CD4-positive, alpha-beta T cell treated with Interleukin-15 for 4 hours (primary cell): ENCODE measurements at places on chromosomes 3 and 15.
A peak's percentile ranks its signal among the peaks of the same experiment; 100 is the strongest.

DNA sequence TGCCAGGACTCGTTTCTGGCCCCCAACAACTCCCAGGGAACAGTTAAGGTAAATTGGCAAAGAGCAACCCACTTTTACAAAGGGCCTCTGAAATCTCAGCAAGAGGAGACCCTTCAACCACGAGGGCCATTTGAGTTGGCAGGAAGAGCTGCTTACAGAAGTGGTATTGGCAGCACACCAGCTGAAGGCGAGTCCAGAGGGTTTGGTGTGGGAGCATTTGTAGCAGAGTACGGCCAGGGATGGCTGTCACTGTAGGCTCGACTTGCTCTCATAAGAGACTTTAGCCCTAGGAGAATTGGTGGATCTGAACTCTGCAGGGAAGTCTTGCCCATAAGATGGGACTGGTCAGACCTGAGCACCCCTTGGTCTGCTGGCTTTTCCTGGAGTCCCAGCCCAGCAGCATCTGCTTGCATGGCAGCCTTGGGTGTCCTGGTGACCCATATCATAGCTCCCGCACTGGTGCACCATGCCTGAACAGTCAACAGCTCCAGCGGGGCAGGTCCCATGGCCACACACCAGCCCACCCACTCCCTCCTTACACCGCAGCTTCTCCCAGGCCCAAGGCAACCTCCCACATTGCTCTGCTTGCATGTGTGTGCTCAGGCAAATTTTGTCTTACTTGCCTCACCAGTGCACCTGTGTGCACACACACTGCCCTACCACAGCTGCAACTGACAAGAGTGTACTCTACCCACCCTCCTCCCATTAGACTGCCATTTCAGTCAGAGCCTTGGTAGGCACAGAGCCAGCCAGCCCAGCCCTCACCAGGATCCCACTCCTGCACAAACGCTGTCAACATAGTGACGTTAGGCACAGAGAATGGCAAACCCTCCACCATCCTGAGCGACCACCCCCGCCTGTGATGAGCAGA is 861.6 kb upstream of the DPPA4 start:
- no peak for DNase-seq

- DNase-seq: no peak
Observed at GRCh38 chr3:112894258-112894657, 47.6 kb upstream of the CD200R1L start.

GRCh38 chr15:91335702-91336101 is 235.6 kb downstream of the SV2B start:
- DNase-seq: no peak

DNA sequence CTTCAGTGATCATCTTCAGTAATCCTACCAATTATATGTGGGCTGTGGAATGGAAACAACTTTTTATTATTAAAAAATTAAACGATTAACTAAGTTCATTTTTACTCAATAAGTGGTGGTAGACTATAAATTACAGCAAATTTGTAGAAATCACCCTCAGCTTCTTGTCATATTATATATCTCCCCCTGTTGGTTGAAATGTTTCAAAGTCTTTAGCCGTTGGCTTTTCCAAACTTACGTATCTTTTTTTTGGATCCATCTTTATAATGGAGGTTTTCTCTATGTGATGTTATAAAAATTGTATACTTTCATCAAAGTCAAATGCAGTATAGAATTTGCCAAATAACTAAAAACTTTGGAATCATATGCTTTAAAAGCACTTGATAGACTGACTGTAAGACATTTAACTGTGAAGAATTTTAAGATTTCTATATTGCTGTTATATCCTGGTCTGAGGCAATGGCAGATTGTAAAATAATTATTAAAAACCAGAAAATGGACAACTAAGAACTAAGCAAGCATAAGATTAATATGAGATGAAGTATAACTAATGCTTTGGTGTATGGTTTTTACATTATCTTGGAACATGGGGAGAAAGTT is 44.7 kb downstream of the ATP11B start:
- DNase-seq: peak; percentile 17

DNA sequence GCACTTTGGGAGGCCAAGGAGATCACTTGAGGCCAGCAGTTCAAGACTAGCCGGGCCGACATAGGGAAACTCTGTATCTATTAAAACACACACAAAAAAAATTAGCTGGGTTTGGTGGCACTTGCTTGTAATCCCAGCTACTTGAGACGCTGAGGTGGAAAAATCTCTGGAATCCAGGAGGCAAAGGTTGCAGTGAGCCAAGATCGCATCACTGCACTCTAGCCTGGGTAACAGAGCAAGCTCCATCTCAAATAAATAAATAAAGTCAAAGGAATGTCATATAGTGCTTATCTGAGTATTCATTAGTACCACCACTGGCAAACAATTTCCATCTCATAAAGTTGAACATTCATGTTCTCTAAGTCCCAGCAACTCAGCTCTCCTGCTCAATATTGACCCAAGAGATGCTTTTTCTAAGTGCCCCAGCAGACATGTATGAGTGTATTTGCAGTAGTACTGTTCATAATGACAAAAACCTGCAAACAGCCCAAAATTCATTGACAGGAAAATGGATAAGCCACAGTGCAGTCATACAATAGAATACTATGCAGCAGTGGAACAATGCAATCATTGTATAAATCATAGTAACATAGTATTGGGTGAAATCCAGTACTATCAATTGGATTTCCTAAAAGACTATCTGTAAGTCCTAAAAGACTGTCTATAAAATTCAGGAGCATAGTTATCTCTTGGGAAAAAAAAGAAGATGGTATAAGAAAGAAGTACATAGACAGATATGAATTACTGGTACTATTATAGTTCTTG is 751.5 kb upstream of the LMCD1 start:
- no peak for DNase-seq

DNA sequence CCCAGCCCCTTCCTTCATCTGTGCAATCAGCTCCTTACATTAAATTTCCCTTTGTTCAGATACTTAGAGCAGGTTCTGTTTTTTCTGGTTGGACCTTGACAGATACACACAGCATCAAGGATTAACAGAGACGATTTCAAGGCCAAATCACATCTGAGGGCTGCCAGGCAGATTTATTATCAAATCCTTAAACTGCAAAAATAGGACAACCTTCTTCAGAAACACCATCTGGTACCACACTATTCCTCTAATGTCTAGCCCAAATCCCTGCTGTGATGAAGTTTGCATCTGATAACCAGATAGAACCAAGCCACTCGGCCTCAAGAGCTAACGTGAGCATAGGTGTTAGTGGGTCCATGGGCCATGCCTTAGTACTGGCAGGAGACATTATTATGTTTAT is 250.7 kb upstream of the PROK2 start:
- no peak for DNase-seq

DNA sequence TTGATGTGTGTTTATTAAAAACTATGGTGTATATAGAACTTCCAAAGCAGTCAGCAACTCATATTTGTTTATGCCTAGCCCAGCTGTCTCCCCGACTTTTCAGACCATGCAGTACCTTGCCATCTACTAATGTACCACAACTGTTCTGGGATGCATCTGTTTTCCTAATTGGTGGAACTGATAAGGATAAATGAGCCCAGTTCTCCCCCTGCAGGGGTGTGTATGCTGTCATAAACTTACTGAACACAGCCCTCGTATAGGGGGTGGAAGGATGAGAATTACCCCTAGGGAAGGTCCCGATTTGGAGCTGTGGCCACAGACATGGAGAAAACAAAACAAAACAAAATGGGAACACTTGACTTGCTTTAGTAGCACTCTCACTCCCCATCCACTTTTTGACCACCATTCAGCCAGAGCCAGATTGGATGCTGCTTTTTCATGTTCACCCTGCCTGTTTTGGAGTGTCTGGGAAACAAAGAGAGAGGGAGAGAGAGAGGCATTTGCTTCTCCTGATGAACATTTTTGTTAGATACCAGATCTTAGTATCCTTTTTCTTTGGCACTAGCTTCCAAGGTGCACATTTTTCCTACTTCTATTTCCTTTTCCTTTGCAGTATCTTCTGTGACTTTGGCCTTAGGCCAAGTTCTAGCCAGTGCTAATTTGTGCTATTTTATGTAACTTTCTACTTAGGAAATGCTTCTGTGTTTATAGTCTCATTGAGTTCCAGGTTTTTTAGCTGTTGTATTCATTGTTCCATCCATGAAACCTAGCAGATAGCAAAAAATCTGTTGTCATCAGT is 29.1 kb downstream of the CADM2 start:
- no peak for DNase-seq

DNA sequence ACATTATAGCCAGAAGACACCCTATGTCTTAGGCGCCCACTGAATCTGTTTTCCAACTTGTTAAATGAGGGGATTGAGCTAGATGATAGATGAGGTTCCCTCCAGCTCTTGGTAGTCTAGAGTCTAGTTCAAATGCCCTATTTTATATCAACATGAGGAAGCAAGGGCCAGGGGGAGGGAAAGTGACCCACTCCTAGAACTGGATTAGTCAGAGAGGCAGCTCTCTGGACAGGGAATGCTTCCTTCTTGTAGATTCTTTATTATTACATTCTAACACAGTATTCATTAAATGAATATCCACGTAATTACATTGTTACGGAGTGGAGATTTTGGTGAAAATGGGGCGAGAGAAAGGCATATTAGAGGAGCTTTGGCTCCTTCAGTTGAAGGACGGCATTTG is 89.5 kb downstream of the RAD18 start:
- no peak for DNase-seq

GRCh38 chr3:24829629-24830229 is 335.1 kb upstream of the THRB start:
- no peak for DNase-seq

- no peak for DNase-seq
Observed at GRCh38 chr3:67995206-67995605, 340.8 kb upstream of the SUCLG2 start.

- DNase-seq: no peak
Observed at GRCh38 chr15:91922646-91923547, 69.4 kb downstream of the SLCO3A1 start.

DNA sequence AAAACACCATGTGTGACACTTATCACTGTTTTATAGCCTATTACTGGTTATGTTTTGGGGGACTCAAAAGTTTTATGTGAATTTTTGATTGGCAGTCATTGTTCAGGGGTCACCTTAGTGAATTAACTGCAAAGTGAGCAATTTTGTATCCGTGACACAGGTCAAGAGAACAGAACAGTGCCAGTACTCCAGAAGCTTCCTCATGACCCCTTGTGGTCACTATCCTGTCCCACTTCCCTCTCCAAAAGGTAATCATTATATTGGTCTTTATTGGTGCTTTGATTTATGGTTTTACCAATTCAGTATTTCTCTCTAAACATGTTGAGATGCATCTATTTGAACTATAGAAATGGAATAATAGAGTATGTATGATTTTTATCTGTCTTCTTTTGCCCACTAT is 107.1 kb downstream of the STT3B start:
- DNase-seq: no peak

- no peak for DNase-seq
Observed at GRCh38 chr3:187590861-187591576, 79.2 kb downstream of the SST start.

DNA sequence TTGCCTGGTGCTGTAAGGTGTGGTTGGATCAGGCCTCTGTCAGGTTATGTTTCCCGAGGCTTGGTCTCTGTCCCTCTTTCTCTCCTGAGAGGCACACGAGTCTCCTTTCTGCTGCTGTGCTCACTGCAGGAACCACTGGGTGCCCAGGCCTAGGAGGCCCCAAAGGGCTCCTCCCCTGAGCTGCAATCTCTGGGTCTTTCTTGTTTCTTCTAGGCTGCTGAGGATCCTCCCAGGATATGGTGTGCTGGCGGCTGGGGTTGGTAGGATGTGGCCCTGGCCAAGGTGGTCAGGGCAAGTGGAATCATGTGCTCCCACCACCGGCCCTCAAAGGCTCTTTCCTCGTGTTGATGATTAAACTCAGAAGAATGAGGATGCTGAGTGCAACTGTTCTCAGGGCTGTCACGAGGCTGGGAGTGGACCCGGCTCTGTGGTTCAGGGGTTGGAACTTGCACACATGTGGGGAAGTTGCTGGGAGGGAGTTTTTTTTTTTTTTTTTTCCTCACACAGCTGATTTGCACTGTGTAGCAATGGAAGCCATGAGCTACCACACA is 43.6 kb upstream of the CTSH start:
- no peak for DNase-seq

DNA sequence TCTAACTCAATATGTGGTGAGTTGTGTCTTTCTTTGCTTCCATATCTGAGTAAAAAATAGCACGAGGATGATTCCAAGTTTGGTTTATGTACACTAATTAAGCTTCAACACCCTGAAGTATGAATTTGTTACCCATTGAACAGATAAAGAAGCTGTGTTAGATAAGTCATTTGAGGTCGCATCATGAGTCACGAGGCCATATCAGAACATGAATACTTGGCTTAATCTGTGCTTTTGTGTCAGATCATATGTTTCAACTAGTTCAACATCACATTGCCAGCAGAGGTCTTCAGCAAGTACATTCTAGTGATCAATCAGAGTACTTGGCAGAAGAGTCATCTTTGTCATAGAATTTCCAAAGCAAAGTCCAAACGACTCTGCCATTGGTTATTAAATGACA is 26.3 kb upstream of the MITF start:
- DNase-seq: no peak

GRCh38 chr3:15310491-15311370 is 21.7 kb downstream of the SH3BP5 start:
- peak; percentile 86 for DNase-seq

GRCh38 chr3:191397771-191398170 is 63.2 kb upstream of the PYDC2 start:
- DNase-seq: no peak

DNA sequence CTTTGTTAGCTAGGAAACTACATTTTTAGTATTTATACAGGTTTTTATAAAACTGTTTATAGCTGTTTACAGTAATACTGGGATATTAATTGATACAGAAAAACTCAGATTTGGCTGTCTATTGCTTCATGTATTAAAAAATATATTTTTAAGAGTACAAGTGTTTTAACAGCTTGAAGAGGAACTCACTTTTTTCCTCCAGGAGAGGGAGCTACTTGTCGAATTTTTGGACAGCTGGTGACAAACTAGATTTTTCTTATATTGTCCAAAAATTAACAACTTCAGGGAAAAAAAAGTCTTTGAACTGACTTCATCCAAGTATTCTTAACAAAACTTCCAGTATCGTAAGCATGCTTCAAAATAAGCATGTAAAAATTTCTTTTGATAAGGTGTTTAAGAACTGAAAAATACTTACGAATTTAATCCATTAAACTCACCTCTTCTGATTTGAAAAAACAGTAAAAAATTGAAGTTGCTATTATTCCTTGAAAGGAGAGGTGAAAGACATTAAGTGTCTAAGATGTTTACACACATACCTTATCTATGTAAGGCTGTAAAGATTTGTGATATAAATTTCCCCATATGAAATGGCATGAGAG is 4.0 kb downstream of the DIPK2A start:
- DNase-seq: peak; percentile 43

- no peak for DNase-seq
Observed at GRCh38 chr15:89165677-89166076, 55.7 kb downstream of the RLBP1 start.

- no peak for DNase-seq
Observed at GRCh38 chr15:75599401-75599800, 20.3 kb upstream of the PTPN9 start.

GRCh38 chr3:129783470-129783869 is 110.0 kb downstream of the TMCC1 start:
- no peak for DNase-seq

GRCh38 chr3:114700637-114701234 is 406.9 kb downstream of the TIGIT start:
- DNase-seq: no peak

GRCh38 chr3:185693985-185694653 is 108.0 kb downstream of the SENP2 start:
- no peak for DNase-seq
